ENCODE measurements at places on chromosomes 2 and 18.

- no peak for DNase-seq
Measured at GRCh38 chr2:14634489-14635390, 2.2 kb downstream of the LRATD1 start.

- DNase-seq: no peak
Measured at GRCh38 chr2:220001751-220002150, 374.3 kb downstream of the SLC4A3 start.

GRCh38 chr2:166314022-166314759 lies 61.6 kb downstream of the SCN9A start:
- DNase-seq: no peak

DNA sequence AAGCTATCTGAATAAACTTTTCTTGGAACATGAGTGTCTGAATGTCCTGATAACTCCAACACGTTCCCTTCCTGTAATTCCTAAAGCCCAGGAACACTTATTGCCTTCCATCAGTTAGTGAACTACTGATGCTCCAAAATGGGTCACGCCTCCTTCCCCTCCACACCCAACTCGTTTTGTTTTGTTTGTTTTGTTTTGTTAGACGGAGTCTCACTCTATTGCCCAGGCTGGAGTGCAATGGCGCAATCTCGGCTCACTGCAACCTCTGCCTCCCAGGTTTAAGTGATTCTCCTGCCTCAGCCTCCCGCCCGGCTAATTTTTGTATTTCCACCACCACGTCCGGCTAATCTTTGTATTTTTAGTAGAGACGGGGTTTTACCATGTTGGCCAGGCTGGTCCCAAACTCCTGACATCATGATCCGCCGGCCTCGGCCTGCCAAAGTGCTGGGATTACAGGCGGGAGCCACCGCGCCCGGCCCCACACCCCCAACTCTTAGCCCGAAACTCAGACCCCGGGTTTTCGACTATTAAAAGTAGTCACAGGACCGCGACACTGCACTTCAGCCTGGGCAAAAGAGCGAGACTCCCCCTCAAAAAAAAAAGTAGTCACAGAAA lies 774 bp downstream of the IER3IP1 start:
- DNase-seq: no peak

- DNase-seq: no peak
Measured at GRCh38 chr18:63410792-63411191, 11.5 kb downstream of the VPS4B start.

Data from HCT116 (cell line).